GM13977 (cell line): ENCODE measurements at places on chromosomes 6 and 20.

DNA sequence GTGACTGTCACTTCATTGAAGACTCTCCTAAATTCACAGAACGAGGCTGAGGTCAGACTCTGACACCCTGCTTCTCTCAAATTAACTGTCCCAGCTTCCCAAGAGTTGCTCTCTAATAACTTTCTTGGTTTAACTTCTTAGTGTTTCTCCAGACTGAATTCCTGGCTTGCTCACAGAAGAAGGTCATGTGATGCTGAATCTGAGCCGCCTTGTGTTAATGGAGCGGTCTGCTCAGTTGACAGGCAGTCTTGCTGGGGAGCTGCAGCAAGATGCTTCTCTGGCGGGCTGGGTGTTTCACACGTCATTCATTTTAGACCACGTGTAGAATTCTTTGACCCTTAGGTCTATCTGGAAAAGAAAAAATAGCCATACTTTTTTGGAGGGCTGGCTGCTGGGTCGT lies 107.3 kb downstream of the FOXO3 start:
- DNase-seq = no peak

GRCh38 chr6:156449128-156449527 lies 328.1 kb upstream of the ARID1B start:
- DNase-seq = no peak

DNA sequence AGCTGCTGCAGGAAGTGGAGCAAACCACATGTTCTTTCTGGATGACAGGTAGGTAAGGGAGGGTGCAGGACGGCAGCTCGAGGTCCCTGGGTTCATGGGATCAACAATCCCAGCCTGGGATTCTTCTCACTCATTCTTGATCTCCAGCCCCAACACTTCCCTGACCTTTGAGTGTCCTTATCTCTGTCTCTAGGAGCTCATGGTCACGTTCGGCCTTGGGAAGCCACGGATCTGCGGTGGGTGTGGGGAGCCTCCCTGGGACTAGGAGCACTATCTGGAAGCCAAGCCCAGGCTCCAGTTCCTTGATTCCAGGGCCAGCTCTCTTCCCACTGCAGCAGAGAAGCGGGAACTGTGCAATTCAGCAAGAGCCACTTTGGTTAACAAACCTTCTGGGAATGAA lies 27.5 kb downstream of the BNIP5 start:
- no peak for DNase-seq

GRCh38 chr20:458776-459175 lies 3.6 kb downstream of the TBC1D20 start:
- no peak for DNase-seq

DNA sequence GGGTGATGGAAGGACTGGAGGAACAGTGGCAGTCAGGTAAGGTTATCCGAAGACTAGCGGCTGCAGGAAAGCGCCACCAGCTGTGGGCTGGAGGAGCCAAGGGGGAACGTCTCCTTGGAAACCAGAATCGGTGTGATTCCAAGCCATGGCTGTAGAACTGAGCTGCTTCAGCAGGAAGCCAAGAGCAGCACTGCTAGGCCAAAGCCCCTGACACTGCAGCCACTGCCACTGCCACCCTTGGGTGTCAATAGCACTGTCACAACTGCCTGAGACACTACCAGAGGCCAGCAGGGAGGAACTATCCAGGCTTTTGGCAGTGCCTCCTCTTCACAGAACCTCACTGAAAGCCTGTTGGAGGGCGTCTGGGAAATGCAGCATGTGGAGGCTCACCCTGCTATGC lies 289.6 kb upstream of the SUPT3H start:
- DNase-seq = no peak

GRCh38 chr6:126550323-126550722 lies 210.4 kb downstream of the CENPW start:
- no peak for DNase-seq

- no peak for DNase-seq
Measured at GRCh38 chr6:168415993-168416530, 24.9 kb upstream of the SMOC2 start.

- DNase-seq = no peak
Measured at GRCh38 chr20:44888226-44889103, 3.0 kb downstream of the YWHAB start.
